ENCODE measurements at places on chromosomes 12 and 14.

DNA sequence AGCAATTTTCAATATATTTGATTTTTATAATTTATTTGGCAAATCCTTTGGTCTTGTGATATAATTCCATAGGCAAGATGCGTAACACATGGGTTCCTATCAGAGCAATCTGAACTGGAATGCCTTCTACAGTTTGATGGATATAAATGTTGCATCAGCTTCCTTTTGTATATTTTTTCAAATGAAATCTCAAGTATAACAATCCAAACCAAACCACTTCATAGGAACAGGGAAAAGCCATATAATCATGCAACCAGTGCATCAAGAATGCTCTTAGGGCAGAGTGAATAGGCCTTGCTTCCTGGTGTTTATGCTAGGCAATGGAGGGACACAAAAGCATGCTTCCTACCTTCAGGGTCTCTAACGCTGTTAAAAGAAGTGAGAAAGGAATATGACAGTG is 34.5 kb downstream of the EFCAB11 start:
- no peak for DNase-seq

- DNase-seq, result no peak
Measured at GRCh38 chr12:76192416-76192815, 107.9 kb upstream of the NAP1L1 start.

DNA sequence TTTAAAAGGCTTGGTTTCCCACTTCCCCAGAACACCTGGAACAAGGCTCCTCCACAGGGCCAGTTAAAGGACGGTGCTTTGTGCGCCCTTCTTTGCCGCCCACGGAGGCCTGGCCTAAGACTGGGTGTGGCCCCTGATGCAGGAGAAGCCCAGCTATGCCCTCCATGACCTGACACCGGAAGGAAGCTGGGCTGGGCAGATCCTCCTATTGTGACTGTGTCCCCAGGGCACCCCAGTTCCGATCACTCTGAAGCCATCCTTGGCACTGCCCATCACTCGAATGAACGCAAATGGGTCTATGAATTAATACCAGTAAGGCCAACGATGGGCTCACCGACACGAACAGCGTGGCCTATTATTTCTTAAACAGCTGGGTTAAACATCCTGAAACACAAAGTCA is 42.6 kb downstream of the FBXO21 start:
- no peak for DNase-seq

GRCh38 chr14:95683793-95684192 is 2.4 kb upstream of the TCL1B start:
- no peak for DNase-seq

GRCh38 chr12:78115889-78116288 is 285.2 kb downstream of the NAV3 start:
- DNase-seq, result no peak

- no peak for DNase-seq
Measured at GRCh38 chr12:39406262-39406661, 36.7 kb downstream of the KIF21A start.

DNA sequence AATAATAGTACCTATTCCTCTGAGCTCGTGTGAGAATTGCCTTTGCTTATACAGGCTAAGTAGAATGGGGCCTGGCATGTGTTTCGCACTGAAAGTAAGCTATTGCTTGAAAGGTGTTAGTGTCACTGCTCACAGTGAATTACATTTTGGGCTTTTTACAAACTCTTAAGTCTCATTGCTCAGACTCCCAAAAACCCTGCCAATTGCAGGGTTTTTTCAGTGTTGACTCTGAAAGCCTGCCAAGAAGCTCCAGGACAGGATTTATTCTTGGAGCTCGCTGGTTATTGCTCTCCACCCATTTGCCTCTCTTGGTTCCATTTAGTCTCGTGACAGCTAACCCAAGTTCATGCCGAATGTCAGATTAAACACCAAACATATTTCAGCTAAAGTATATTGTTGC is 39.8 kb downstream of the NOPCHAP1 start:
- peak; percentile 34 for DNase-seq

GRCh38 chr12:118120579-118121363 is 15.2 kb upstream of the PEBP1 start:
- DNase-seq, result no peak

- no peak for DNase-seq
Measured at GRCh38 chr14:54450535-54450934, 9.4 kb upstream of the CNIH1 start.

GRCh38 chr12:96194971-96195844 is 1.0 kb downstream of the ELK3 start:
- DNase-seq, result no peak

DNA sequence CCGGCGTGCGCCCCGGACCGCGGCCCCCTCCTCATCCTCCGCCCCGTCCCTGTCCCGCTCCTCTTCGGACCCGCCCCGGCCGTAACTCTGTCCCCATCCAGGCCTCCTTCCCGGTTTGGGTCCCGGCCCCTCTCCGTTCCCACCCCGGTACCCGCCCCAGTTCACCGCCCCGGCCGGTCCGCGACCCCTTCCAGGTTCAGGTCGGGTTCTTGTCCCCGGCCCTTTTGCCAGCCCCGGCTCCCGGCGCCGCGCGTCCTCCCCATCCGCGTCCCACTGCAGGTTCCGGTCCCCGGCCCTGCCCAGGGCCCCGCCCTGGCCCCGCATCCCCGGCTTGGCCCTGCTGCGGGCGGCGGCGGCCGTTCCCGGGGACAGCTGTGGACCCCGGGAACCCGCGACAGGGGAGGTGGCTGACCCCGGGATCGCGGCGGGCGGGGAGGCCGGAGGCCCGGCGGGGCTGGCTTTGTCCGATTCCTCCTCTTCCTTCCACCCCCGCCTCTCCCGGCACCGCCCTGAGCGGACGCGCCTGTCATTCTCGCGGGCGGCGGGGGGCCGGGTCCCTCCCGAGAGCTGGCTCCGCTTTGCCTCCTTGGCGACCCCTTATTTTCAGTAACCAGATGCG is 601 bp downstream of the KLC1 start:
- no peak for DNase-seq

DNA sequence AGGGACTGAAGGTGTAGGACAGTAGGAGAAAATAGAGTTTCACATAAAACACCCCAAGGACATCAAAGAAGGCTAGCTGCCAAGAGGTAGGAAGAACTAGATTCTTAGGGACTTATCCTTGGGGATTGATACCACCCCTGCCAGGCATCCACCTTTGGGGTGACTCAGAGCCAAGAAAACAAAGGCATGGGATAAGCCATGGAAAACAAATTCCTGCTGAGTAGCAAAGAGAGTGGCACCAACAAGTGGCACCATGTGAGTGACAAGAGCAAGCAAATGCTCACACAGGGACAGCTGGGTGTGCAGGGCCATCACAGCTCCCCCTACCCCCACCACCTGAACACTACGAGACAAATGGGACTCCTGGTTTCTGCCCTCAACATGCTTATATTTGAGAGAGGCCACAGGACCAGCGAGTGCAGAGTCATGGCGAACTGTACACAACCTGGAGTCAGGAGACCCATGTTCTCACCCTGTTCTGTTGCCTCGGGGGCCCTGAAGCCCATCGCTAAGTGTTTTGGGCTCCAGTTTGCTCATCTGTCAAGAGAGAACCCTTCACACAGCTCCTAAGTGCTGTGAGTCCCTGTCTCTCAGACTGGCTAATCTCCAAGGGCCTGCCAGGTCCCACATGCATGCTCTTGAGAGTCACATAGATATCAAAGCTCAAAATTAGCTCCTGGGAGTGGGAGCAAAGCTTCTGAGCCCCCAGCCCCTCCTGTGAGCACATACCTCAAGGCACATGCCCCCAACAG is 91.9 kb downstream of the DPF3 start:
- DNase-seq, result no peak

GRCh38 chr12:130251236-130251780 is 86.4 kb upstream of the PIWIL1 start:
- DNase-seq, result no peak

DNA sequence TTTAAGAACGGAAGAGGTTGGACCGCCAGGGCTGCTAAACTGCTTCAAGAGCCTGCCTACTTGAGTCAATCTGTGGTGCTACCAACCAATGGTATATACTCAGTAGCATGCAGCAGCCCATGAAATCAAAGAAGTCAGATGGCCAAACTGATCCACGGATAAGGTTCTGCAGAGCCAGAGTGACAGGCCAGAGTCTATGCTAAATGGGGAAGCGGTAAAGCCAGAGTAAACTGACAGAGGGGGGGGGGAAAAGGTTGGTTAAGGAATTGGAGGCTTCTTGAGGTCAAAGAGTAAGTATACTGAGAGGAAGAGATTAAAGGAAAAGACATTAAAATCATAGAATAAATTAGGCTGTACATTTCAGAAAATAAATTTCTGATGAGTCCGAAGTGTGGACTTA is 15.4 kb upstream of the SLC6A13 start:
- DNase-seq, result no peak

Measured in NCI-H2081 treated with DMSO at 0.1 percent for 48 hours (cell line).